ENCODE measurements at places on chromosomes 12 and 14.
A peak's percentile ranks its signal among the peaks of the same experiment; 100 is the strongest.

GRCh38 chr12:116053479-116054200, 223.9 kb downstream of the MED13L start:
- peak; percentile 23 for DNase-seq

- DNase-seq, result no peak
These were observed 2.6 kb downstream of the EGLN3 start for GRCh38 chr14:33948145-33948868.

GRCh38 chr12:111201036-111201435, 167.9 kb downstream of the PHETA1 start:
- no peak for DNase-seq

- no peak for DNase-seq
These were observed 13.5 kb downstream of the TBPL2 start for GRCh38 chr14:55426891-55427290.

DNA sequence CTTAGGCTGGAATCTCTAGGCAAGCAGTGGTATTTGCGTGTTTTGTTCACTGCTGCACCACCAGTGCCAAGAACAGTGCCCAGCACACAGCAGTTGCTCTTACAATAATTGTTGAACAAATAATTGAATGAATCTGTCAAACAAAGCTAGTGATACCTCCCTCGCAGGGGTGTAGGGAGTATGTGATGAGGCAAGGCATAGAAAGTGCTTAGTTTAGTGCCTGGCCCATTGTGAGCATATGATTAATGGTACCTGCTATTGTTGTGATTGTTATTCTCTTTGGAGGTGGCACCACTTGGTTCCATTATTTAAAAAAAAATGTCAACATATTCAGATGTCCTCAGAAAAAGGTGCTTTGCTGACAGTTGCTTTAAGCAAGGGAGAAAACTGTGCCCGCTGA, 210.1 kb upstream of the TBX3 start:
- no peak for DNase-seq

DNA sequence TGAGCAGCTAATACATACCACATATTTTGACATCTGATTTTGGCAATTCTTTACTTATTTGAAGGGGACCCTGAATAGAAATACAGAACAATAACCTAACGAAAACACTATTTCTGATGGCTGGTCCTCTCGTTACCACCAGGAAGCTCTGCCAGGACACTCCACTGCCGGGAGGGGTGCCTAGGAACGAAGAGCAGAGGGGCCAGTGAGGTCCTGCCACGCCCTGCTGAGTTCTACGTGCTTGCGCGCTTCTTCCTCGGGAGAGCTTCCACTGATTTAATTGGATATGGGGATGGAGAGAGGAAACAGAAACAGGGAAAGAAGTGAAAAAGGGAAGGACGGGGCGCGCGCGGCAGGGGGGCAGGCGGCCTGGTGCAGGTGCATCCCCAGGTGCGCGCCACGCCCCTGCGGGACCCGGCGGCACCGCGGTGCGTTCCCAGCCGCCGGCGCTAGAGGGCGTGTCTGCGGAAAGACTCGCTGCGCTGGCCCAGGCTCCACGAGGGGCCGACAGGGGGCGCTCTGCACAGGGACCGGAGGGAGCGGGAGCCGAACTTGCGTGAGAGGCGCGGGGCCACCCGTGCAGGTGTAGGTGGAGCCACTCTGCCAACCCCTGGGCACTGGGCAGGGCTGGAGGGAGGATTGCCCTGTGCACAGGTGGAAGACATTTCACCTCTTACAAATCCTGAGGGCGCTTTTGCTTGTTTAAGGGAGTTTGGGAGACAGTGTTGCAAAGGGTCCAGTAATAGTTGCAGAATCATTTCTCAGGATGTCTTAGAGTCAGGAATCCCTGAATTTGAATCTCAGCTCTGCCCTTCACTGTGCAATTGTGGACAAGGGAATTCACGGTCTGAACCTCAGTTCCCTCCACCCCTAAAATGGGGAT, 986.3 kb upstream of the TMEM132C start:
- peak; percentile 25 for DNase-seq

GRCh38 chr12:13164921-13165616, 31.5 kb upstream of the EMP1 start:
- no peak for DNase-seq

DNA sequence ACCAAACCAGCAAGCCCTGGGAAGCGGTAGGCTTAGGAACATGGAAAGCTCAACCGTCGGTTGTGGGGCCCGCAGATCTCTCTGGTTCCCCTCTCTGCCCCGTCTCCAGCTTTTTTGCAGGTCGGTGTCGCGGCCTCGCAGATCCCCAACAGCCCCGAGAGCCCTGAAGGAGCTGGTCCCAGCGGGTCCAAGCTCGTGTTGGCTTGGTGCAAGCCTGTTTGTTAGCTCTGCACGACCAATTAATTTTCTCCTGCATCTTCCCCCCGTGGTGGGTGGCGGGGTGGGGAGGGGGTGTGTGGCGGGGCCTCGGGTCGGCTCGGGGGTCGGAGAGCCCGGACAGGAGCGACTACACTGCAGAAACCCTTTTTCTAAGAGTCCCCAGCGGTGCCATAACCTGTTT, 449 bp upstream of the SLC24A4 start:
- no peak for DNase-seq

GRCh38 chr14:101128478-101129321, 225.2 kb upstream of the RTL1 start:
- no peak for DNase-seq

- DNase-seq, result no peak
These were observed 11.7 kb upstream of the OSBPL8 start for GRCh38 chr12:76571256-76571655.

Data from nucleus accumbens (tissue), 56 donors.